Activated CD8-positive, alpha-beta memory T cell treated with anti-CD3 and anti-CD28 coated beads for 1 hour (primary cell): ENCODE measurements at places on chromosomes 3 and 15.
A peak's percentile ranks its signal among the peaks of the same experiment; 100 is the strongest.

- no peak for DNase-seq
Observed at GRCh38 chr3:50050361-50050760, 38.4 kb upstream of the RBM5 start.

- no peak for DNase-seq
Observed at GRCh38 chr3:22319446-22319845, 568.4 kb upstream of the ZNF385D start.

GRCh38 chr3:151439652-151440125 lies 21.2 kb downstream of the IGSF10 start:
- no peak for DNase-seq

- no peak for DNase-seq
Observed at GRCh38 chr3:66224220-66224619, 3.4 kb downstream of the SLC25A26 start.

DNA sequence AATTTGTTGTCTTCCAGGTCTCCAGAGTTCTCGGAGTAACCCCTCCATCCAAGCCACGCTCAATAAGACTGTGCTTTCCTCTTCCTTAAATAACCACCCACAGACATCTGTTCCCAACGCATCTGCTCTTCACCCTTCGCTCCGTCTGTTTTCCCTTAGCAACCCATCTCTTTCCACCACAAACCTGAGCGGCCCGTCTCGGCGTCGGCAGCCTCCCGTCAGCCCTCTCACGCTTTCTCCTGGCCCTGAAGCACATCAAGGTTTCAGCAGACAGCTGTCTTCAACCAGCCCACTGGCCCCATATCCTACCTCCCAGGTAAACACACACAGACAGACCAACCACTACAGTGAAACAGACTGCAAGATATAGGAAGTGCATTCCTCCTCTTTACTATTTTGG lies 87.9 kb upstream of the BLM start:
- no peak for DNase-seq

DNA sequence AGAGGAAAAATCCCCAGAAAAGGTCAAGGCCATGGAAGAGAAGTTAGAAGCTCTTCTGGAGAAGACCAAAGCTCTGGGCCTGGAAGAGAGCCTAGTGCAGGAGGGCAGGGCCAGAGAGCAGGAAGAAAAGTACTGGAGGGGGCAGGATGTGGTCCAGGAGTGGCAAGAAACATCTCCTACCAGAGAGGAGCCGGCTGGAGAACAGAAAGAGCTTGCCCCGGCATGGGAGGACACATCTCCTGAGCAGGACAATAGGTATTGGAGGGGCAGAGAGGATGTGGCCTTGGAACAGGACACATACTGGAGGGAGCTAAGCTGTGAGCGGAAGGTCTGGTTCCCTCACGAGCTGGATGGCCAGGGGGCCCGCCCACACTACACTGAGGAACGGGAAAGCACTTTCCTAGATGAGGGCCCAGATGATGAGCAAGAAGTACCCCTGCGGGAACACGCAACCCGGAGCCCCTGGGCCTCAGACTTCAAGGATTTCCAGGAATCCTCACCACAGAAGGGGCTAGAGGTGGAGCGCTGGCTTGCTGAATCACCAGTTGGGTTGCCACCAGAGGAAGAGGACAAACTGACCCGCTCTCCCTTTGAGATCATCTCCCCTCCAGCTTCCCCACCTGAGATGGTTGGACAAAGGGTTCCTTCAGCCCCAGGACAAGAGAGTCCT lies 9.0 kb downstream of the MAP1A start:
- DNase-seq: no peak

- DNase-seq: no peak
Observed at GRCh38 chr3:151859905-151860304, 13.5 kb upstream of the SUCNR1 start.

- peak; percentile 27 for DNase-seq
Observed at GRCh38 chr15:52677593-52678467, 1.4 kb downstream of the ATOSA start.

DNA sequence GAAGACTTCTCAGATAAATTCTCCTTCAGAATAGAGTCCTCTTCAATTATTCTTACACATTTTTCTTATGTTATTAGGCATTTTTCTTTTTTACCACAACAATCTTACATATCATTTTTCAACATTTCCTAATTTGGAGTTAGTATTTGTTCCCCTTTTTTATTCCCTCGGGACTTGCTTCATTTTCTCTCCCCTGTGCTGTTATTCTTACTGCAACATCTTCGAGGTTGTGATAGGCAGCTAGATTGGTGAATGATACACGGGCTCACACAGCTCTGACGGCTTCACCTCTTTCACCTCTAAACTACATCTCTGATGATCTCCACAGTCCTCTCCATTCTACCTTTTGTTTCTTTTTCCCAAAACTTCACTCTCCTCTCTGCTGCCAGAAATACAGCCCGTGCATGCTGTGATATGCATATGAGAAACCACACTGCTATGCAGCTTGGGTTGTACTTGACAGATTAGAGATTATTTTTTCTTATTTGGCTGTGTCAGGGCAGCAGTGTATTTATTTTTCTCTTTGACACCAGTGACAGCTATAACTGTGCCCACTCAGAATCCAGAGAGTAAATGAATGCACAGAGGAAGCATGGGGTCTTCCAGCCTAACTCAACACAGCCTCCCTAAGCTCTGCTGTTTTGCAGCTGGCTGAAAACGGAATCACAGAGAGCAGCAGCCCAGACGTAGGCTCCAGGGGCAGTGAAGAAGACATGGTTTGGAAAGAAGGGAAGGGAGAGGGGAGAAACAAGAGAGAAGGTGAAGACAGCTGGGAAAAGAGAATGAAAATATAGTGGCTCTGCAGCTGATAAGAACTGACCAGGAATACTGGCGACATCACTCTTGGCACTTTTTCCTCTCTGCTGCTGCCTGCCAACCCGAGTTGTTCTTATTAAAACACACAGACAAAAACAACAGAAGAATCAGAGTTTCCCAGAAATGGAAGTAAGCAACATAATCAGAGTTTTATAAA lies 61.8 kb downstream of the SLC9A9 start:
- no peak for DNase-seq

GRCh38 chr3:57128826-57129667 lies 36.1 kb downstream of the IL17RD start:
- DNase-seq: no peak

GRCh38 chr3:144544871-144545270 lies 573.2 kb downstream of the DIPK2A start:
- no peak for DNase-seq

- DNase-seq: no peak
Observed at GRCh38 chr3:17030438-17030837, 145.7 kb downstream of the PLCL2 start.

DNA sequence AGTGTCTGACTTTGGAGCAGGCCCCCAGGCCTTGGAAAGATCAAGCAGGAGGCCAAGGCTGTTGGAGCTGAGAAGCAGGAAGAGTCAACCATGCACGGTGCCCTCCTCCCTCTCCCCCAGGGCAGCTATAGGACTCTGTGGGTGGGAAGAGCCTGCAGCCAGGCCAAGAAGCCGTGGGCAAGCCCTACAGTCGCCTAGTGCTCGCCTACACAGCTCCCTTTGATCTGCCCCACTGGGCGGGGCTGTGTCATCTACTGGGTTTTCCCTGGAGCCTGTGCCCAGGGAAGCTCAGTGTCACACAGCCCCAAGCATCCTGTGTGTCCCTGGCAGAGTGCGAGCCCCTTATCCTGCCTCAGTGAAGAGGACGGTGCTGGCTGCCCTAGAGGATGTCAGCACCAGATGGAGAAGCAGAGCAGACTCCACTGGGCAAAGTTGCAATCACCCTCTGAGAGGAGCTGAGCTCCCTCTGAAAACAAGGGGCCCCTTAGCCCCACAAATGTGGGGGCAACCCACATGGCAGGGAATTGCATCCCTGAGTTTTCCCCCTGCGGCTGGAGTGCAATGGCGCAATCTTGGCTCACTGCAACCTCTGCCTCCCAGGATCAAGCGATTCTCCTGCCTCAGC lies 72.2 kb downstream of the KLF13 start:
- no peak for DNase-seq

GRCh38 chr3:111882194-111882593 lies 23.1 kb downstream of the PHLDB2 start:
- no peak for DNase-seq

DNA sequence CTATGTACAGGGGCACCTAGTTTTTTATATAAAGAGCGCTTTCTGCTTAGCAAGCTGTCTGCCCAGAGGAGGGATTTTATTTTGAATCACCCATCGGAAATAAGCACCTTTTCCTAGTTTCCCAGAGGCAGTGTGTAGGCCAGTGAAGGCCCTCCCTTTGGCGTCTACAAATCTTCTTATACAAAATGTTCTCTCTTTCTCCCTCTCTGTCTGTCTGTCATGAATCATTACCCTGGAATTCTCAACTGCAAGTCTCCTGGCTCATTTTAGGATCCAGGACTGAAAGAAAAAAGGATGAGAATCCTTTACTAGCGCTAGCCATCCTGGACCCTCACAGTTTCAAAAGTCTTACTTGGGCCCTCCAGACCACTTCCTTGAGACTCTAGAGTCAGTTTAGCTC lies 728.1 kb downstream of the OTOL1 start:
- DNase-seq: no peak

DNA sequence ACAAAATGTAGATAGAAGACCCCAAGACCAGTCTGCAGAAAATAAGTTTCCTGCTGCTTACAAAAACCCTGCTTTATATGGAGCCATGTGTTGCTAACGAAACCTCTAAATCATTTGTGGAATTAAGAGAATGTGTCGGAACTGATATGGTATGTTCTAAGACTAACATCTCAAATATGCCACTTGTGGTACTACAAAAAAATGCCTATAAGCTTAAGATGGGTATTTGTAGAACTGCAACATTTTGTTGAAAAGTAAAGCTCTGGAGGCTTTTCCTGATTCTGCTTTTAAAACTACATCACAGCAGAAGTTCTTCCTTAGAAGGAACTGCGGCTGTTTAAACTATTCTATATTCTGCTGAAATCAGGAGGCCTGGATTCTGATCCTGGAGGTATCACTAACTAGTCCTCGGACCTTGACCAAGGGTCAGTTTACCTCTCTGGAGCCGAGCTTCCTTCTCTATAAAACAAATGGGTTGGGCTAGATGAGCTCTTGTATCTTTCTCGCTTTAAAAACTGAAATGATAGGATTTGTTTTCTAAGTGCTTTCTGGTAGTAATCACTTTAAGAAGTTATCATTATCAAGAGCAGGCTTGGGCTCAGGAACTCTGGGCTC lies 74.9 kb downstream of the RAD18 start:
- DNase-seq: no peak

DNA sequence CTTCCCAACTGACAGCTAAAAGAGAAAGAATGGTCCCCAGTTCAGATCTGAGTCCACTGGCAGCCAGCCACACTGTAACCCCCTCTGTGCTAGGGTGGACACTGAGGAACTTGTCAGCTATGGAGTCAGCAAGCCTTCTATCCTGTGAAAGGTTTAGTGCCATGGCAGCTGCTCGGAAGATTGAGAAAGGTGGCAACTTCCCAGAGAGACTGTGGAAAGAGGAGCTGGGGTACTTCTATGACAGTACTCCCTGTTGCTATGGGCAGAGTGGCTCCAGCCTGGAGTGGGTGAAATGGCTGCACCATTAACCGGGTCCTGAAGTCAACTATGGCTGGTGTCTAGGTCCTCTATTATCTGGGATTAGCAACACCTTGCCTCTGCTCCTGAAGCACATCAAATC lies 447.2 kb downstream of the EPHB1 start:
- DNase-seq: no peak

GRCh38 chr3:88343264-88343663 lies 193.5 kb downstream of the C3orf38 start:
- no peak for DNase-seq

- no peak for DNase-seq
Observed at GRCh38 chr15:42387603-42388002, 28.3 kb downstream of the CAPN3 start.

DNA sequence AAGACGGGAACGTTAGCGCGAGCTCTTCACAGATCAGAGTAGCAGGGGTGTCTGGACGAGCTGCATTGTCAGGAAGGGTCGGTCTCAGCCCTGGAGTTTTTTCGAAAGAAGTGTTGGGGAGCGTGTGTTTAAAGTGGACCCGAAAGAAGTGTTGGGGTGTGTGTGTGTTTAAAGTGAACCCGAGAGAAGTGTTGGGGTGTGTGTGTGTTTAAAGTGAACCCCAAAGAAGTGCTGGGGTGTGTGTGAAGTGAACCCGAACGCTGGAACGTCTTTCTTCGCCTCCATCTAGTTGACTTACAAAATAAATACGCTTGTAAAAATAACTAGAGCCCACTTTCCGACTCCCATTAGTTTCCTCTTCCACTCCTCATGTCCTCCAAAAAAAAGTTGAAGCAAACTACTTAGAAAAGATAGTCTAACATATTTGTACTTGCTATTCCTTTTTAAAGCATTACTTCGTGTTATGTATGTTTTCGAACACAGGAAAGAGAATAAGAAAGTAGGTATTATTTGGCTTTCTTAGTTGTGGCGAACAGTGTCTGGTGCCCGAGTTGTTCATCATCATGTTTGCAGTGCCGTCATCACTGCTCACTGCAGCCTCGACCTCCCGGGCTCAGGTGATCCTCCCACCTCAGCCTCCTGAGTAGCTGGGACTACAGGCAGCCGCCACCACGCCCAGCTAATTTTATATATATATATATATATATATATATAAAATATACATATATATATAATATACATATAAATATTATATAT lies 1.0 kb downstream of the LRCH3 start:
- no peak for DNase-seq

- no peak for DNase-seq
Observed at GRCh38 chr3:71421475-71421819, 162.1 kb downstream of the FOXP1 start.

DNA sequence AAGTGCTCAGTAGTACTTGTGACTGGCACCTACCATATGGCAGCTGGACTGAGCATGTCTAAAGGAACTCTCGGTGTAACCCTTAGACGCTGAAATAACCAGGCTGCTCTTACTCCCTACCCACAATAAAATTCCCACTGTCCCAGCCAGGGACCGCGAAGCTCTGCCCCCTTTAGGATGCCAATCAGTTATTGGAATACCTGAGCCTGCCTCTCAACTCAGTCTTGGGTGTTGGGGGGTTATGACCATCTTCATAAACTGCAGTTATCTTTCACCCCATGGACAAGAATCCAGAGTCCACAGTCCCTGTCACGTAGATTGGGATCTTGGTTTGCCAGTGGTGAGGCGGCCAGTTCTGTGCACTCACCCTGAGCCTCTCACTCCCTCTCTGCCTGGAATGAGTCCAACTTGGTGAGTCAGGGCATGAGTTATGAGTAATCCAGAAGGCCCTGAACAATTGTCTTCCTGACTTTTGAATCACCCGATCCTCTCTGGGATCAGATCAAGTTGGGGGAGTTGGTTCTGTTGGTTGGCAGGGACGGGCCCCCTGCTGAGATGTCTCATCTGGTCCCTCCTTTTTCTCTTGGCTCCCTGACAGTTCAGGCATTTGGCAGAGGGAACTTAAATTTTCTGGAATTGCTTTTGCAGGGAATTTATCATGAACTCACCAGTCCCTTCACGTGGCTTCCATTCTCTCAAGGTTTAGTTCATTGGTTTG lies 120.1 kb upstream of the UBE2E1 start:
- no peak for DNase-seq
